D341Med (cell line): ENCODE measurements at places on chromosomes 1 and 21.

DNA sequence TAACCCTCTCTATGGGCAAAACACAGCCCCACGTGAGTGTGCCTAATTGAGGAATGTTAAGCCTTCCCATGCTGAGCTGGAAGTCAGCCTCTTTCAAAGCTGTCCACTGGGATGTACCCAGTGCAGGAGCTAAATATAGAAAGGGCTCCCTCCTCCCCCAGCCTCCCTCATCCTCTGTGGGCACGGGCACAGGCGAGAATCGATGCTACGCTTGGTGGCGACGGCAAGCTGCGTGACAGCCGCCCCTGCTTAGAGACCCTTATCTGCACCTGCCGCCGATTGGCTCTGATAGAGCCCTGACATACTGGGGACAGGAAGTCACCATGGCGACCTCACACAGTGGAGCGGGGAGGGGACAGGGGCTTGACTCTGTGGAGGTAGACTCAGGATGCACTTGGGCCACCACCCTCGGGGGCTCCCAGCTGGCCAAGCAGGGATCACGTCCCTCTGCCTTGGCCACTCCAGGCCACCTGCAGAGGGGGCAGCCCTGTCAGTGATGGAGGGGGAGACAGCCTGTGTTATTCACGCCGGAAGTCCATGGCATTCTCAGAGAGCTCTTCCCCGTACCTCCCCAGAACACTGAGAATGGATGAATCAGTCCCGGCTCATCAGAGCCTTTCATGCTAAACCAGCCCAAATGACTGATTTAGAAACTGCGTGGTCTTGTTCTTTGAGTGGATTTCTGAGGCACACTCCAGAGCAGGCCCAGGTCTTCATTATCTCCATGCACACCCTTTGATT, 84.8 kb downstream of the KCND3 start:
- no peak for DNase-seq

DNA sequence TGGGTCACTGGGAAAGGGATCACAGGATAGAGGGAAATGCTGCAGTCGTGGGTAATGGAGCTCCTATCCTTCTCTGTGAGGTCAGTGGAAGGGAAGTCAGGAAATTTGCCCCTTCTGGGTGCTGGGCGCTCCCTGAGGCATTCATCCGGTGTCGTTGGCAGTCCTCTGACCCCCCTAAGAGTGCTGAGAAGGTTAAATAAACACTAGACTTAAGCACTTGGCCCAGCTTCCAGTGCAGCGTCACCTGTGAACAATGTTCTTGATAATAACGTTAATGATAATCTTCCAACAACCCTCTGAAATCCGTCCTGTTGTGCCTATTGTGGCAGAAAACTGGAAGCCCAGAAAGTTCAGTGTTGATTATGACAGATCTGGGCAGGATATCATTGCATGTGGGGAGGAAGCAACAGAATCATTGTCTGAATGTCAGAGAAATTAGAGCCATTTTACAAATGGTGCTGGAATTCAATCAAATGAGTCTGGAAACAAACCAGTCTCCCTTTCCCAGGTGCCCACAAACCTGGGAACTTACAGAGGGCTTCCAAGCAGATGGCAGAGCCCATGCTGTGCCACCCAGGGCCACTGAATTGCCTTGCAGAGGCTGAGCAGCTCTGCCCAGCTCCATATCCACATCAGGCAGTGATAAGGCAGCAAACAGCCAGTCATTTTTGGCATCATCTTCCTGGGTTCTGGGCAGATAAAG, 216.8 kb downstream of the KAZN start:
- DNase-seq: no peak

- no peak for DNase-seq
These were observed 132.9 kb upstream of the BMP8A start for GRCh38 chr1:39358491-39358890.

GRCh38 chr1:18673976-18674375, 43.3 kb downstream of the PAX7 start:
- no peak for DNase-seq

GRCh38 chr1:41855713-41856112, 63.0 kb downstream of the HIVEP3 start:
- DNase-seq: no peak

- no peak for DNase-seq
These were observed 208.3 kb upstream of the C1orf174 start for GRCh38 chr1:4108331-4108730.

DNA sequence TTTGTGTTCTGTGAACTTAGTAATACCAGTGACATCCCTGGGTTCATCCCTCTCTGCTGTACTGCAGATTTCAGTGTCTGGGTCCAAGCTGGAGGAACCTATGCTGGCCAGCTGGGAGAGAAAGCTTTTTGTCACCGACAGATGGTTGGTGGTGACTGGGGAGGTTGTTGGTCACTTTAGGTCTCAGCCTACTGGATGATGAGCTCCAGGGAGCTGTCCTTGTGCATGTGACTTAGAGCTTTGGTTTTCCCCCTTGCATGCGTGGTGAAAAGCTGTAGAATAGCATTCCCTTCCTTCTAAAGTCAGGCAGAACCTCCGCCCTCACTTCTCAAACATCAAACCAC, 22.9 kb upstream of the IKBKE start:
- no peak for DNase-seq
